Activated T-helper 1 cell treated with anti-CD3 and anti-CD28 coated beads, Interleukin-2, amount 50 U/mL, for 16 hours (primary cell): ENCODE measurements at places on chromosomes 3 and 15.

GRCh38 chr15:89669309-89669865 lies 9.8 kb downstream of the PLIN1 start:
- no peak for DNase-seq

DNA sequence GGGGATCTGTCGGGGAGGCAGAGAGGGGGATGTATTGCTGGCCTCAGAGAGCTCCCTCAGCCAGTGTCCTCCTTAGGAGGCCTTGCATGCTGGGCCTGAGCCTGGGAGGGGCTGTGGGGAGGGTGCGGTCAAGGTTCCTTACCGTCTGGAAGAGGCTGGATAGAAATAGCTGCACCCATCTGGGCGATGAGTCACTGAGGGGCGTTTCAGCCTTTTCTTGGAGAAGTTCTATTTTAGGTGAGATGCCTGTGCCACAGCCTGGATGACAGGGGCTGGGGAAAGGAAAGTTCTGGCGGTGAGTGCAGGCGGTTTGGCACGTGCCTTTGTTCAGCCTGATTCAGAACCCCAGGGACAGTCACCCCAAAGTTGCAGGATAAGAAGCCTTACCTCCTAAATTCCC lies 35.7 kb upstream of the APEH start:
- DNase-seq: no peak

DNA sequence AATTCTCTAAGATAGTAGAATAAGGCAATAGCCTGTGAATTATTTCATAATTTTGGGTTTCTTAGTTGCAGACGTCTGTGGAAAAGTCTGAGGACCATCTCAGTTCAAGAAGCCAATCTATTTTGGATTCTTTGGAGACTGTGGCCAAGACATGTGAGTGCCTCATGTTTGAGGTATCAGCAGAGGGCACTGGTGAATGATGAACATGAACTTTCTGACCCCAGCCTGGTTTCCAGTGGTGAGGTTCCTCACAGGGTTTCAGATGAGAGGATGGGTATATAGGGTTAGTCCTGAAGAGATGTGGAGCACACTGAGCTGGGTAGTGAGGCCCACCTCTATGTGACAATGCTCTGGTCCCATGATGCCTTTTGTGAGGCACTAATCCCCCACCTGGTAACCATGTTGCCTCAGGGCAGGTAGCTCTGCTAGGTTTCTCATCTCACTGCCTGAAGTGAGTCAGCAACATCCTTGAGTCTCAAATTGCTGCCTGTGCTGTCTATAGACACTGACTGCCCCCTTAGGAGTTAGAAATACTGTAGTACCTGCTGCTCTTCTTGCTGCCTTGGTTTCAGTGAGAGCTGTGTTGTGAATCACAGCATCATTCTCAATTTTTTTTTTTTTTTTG lies 32.3 kb downstream of the C3orf62 start:
- DNase-seq: no peak

- no peak for DNase-seq
These were observed 181.9 kb upstream of the KBTBD8 start for GRCh38 chr3:66816090-66816761.

DNA sequence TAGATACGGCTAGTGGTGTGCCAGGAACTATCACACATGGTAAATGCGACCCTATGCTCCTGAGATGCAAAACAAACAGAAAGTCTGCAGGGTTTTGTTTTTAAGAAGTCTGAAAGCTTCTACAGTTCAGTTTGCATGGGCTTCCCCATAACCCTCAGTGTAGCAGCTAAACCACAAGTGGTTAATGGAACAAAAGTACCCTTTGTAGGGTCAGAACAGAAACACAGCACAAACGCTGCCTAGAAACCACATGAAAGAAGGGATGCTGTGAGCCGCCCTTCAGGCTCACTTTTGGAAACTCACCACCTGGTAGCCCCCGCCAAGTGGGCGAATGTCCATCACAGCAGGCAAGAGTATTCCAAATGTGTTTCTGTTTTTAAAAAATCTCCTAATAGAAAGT lies 46.2 kb downstream of the CTDSPL start:
- DNase-seq: no peak

DNA sequence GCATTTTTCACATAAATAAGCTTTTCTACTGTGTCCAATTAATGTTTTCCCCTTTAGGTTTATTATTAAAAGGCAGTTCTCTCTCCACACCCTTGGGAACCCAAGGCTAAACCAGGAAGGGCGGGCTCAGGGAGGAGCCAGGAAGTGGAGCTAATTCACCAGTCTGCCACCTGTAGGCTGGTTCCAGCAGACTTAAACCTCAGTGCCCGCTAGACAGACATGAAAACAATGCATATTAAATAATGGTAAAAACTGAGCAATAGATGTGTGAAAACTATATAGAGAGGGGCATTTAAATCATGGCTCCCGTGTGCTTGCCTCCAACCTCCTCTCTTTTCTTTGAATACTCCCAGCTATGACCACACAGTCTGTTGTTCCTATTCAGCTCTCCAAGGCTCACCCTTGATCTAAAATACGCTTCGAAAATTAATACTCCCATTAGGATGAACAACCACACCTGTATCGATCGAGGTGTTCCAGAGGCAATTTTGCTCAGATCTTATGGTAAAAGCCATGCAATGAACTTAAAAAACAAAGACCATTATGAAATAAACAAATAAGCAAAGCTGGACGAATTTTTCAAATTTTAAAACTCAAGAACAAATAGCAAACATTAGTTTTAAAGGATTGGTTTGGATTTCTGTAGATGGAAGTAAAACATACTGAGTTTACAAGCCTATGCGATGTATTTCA lies 253.3 kb downstream of the TJP1 start:
- no peak for DNase-seq

DNA sequence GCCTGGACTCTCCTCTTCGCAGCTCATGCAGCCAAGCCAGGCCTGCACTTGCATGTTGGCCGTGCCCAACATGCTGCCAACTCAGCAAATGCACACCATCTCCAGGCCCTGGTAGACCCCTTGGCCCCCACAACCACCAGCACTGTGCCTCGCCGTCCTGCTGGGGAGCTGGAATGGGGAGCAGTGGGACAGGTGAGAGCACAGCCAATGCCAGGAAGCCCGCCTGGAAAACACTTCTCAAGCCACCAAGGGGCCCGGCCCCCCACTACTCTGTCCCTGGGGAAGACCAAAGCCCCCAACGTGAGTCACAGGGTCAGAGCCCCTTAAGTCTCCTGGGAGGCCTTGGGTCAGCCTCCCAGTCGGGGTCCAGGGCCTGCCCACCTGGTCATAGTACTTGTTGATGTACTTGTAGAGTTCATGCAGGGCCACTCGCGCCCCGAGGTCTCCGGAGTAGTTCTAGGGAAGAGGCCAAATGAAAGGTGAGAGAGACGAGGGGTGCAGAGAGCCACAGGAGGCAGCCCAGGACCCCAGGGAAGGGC lies 24.5 kb downstream of the PLXNB1 start:
- no peak for DNase-seq

- DNase-seq: no peak
These were observed 17.4 kb upstream of the SECISBP2L start for GRCh38 chr15:49063402-49064280.

DNA sequence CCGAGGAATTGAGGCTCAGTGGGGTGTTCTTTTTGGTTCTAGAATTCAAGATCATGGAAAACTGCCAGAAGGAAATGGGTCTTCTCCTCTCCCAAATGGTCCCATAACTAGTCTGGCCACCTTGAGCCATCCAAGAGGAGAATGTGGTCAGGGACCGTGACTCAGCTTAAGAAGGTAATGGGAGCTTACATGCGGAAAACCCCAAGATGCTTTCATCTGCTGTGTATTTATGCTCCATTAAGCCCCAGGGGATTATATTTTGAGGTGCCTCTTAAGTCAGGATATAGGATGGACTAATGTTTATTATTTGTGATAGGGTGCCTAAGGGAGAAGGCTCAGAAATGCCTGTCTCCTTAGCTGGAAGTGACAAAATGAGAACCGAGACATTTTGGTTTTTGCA lies 39.2 kb upstream of the DLG1 start:
- DNase-seq: no peak

DNA sequence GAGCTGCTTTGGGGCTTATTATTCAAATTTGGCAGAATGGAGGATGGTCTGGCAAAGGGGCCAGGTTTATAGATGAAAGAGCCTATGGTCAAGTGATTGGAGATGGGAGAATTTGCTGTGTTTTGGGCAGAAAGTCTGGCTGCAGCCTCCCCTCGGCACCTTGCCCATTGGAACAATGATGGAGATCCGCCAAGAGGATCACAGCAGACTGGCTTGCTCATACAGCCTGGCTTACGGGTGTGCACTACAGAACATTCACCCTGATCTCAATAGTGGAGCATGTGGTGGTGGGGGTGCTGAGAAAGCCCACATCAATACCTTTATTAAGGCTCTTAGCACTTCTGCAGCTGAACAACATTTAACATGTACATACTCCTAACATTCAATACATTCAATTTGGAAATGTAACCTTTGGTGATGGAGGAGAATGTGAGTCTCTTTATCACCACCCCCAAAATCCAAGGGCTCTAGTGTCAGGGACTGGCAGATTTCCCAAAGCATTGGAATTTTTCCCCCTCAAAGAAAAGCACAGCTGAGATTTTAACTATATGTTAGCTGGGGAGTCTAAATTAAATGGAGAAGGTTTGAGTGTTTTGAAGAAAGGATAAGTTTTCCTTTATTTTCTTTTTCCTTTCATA lies 118.4 kb upstream of the TMC3 start:
- no peak for DNase-seq

- no peak for DNase-seq
These were observed 1003.9 kb upstream of the CFAP20DC start for GRCh38 chr3:60053526-60054265.

DNA sequence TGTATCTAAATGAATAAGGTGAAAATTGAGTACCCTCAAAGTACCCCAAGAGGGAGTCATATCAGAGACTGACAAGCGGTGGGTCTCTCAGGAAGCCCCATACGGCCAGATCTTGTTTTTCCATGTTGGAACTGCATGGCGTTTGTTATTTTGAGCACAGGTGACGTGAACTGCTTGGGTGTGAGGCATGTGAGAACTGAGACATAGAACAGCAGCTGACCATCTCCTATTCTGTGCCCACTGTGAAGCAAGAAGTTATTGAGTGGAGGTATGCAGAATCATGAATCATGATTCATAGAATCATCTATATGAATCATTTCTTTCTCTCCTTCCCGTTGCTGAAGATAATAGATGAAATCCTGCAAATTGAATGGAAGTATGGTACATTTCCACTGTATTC lies 4.6 kb downstream of the VPS8 start:
- no peak for DNase-seq
